ENCODE measurements at places on chromosomes 6 and 20. TPM values are rescaled to one million over a fixed set of nuclear protein-coding genes. Genes with fewer than 3 reads are reported as not detected.

Gene ZBTB9
- total RNA-seq, result 10.1 TPM

Gene HSP90AB1
- 1,671 TPM for total RNA-seq

DNA sequence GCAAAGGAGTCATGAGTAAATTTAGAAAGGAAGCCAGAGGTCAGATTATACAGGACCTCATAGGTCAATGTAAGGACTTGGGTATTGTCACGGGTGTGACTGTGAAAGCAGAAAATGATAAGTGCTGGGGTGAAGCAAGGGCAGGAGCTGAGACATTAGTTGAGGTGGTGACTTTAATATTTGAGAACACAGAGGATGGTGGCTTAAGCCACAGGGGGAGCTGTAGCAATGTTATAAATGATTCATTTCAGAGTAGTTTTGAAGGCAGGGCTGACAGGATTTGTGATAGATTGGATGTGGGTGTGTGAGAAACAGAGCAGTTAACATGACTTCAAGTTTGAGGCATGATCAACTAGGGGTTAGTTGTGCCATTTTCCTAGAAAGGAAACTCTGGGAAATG, 659.9 kb downstream of the EPM2A start:
- no peak for DNase-seq

DNA sequence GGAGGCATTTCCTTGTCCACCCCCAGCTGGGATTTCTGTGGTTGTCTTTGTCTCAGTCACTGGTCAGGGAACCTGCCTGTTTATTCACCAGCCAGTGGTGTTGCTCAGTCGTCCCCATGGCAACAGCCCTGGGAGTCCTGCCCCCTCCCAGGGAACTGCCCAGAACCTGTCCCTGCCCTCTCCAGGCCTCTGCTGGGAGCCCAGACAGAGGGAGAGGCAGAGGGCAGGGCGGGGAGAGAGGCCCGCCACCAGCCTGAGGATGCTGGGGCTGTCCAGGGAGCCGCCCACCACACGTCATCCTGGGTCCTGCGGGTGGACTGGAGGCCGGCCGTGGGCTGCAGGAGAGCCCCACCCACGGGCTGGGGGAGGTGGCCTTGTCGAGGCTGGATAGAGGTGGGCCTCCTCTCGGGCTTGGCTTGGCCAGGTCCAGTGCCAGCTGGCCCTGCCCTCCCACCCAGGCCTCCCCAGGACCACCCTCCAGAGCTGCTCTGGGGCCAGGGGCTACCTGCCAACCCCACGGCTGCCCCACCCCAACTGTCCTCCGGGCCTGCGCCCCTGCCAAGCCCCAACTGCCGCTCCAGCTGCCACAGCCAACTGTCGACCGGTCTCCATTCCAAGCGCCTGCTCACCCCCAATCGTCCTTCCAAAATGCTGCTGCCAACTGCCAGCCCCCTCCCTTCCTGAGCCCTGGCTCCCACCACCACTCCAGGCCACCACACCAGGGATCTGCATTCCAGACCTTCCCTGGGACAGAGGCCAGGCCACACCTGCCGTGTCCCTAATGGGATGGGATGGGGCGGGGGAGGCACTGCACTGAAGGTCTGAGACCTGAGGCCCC, 4.2 kb upstream of the ZBTB46 start:
- DNase-seq, result no peak

GRCh38 chr6:7542874-7543624, 1.6 kb downstream of the DSP start:
- no peak for DNase-seq

- DNase-seq, result no peak
Measured at GRCh38 chr6:52352239-52353018, 9.5 kb upstream of the PAQR8 start.

DNA sequence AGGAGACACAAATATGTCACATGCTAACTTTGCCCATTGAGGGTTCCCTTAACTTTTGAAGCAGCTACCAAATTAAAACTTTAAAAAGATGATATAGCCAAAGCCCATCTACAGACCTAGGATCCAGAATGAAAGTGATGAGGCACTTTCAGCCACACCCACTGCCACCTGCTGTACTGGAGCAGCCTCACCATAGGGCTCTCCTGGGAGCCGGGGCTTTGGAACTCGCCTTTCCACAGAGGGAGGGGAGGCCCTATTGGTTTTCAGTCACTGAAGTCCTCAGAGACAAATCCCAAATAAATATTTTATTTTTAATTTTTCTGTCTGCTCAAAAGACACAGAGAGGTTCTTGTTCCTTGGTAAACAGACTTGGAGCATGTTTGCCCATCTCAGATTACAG, 238.1 kb upstream of the TAB2 start:
- no peak for DNase-seq

DNA sequence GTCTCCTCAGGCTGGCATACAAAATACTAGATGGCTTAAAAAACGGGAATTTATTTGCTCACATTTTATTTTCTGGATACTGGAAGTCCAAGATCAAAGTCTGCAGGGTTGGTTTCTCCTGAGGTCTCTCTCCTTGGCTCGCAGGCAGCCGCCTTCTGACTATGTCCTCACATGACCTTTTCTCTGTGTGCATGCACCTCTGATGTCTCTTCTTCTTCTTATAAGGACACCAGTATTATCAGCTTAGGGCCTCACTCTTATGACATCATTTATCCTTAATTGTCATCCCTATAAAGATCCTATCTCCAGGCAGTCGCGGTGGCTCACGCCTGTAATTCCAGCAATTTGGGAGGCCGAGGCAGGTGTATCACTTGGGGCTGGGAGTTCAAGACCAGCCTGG, 9.3 kb upstream of the TRIM27 start:
- DNase-seq, result no peak

DNA sequence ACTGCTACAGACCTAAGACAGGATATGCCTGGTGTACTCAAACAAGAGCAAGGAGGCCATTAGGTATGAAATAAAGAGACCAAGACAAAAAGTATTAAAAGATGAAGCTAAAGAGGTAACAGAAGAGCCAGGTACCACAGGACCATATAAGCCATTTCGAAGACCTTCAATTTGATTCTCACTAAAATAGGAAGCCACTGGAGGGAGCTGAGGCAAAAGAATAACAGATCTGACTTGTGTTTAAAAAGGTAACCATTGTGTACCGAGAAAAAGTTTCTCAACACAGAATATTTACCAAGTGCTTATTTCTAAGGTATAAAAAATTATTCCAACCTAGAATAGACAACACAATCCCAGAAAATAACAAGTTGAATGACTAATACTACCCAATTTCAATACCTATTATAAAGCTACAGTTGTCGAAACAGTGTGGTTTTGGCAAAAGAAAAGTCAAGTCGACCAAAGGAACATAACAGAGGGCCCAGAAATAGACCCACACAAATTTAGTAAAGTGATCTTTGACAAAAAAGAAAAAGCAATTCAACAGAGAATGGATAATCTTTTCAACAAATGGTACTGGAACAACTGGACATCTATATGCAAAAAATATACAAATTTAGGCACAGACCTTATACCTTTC, 125.3 kb upstream of the DST start:
- no peak for DNase-seq

- DNase-seq, result no peak
Measured at GRCh38 chr6:139611327-139612134, 237.1 kb upstream of the CITED2 start.
